ENCODE measurements at places on chromosomes 6 and 20.

GRCh38 chr6:24710519-24711303 is 8.2 kb downstream of the C6orf62 start:
- DNase-seq, result no peak

GRCh38 chr6:142746524-142746923 is 198.5 kb downstream of the HIVEP2 start:
- peak; percentile 39 for DNase-seq

- peak; percentile 3 for DNase-seq
Measured at GRCh38 chr6:159221486-159222170, 52.4 kb downstream of the FNDC1 start.

DNA sequence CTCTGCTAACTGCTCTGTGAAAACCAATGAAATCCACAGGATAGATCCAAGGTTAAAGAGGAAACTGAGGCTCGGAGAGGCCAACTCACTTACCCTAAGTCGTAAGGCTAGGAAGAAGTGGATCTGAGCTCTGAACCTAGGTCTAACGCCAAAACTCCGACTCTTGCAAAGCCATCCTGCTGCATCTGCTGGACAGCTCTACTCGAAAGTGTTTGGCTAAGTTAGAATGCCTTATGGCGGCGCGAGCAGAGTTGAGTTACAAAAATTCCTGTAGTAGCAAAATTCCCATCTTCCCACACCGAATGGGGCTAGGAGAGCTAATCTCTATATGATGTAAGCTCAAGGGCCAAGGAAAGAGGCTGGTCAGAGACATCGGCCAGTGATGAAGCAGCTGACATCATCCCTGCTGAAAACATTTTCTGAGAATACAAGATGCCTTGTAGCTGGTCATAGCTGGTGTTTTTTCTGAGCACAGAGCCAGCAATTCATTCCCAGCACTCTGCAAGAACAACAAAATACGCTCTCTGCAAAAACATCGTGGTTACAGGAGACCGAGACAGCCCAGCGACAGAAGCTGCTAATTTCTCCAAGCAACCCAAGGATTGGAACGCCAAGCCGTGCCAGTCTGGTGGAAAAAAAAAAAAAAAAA is 1.8 kb downstream of the SPATA2 start:
- no peak for DNase-seq

- DNase-seq, result no peak
Measured at GRCh38 chr6:9458424-9458823, 956.5 kb downstream of the TFAP2A start.

DNA sequence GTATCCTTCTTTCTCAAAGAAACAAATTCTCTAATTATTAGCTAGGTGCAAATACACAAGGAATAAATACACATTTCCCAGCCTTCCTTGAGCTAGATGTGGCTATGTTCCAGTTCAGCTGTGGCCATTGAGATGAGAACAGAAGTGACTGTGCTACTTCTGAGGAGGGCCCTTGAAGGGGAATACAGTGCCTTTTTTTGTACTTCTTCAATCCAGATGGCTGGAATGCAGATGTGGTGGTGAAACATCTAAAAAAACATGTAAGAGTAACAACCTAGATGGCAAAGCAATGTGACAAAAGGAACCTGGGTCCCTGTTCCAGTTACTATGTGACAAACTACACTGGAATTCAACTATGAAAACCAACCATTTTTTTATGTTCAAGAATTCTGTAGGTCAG is 115.4 kb upstream of the DST start:
- DNase-seq, result no peak

GRCh38 chr20:31856516-31856915 is 11.1 kb upstream of the FOXS1 start:
- DNase-seq, result no peak

DNA sequence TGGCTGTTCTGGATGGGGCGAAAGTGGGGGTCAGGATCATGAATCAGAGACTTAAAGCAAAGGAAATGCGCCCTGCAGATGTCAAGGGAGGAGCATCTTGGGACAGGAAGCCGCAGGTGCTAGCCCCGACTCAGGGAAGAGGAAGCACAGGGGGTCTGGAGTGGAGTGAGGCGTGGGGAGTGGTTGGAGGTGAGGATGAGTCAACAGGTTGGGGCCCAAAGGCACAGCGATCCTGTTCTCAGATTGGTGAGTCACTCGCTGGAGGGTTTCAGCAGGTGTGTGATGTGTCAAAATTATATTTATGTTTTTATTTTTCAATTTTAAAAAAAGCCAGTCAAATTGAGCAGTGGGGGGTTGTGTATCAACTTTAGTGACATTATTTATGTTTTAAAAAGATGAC is 19.0 kb downstream of the PACSIN1 start:
- no peak for DNase-seq

GRCh38 chr6:36381502-36382389 is 5.7 kb downstream of the ETV7 start:
- no peak for DNase-seq

GRCh38 chr6:137489046-137490005 is 4.9 kb downstream of the OLIG3 start:
- DNase-seq, result no peak

GRCh38 chr6:156416391-156416790 is 360.8 kb upstream of the ARID1B start:
- DNase-seq, result no peak

DNA sequence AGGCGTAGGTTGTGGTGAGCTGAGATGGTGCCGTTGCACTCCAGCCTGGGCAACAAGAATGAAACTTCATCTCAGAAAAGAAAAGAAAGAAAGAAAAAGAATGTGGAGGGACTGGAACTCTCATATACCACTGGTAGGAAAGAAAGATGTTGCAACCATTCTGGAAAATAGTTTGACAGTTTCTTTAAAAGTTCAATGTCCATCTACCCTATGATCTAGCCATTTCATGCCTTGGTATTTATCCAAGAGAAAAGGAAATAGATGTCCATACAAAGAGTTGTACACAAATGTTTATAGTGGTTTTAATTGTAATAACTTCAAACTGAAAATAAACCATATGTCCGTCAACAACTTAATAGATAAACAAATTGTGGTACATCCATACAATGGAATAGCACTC is 190.1 kb upstream of the ZNF217 start:
- DNase-seq, result no peak

GRCh38 chr6:27830212-27830599 is 82.0 kb downstream of the OR2B2 start:
- DNase-seq, result no peak

DNA sequence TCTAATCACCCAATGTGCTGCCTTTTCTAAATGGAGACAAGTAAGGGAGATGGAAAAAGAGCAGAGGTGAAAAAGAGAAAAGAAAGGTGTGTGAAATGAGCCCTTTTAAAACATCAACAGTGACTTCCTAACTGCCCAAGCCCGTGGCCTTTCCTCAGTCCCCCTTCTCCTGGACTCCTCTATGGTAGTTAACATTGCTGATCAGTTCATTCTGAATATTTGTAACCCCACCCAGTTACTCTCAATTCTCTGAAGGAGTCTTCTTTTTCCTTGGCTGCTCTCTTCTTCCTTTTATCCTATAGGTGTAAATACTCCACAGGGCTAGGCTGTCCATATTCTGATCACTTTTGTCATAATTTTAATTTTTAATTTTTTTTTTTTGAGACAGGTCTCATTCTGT is 27.1 kb downstream of the TAF11 start:
- DNase-seq, result no peak

DNA sequence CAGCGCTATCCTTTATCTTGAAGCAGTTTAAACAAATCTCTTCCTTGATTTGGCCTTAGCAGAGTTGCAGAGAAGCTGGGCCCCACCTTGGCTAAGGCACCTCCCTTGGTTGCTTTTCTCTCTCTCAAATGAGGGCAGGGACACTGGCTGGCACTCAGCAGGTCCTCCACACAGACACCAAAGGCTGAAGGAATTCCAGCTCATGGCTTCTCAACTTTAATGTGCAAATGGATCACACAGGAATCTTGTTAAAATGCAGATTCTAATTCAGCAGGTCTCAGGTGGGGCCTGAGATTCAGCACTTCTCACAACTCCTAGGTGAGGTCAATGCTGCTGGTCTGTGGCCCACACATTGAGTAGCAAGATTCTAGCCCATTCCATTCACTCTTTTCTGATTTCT is 25.7 kb downstream of the RIMS4 start:
- DNase-seq, result no peak

- no peak for DNase-seq
Measured at GRCh38 chr6:1383729-1384548, 5.4 kb upstream of the FOXF2 start.

DNA sequence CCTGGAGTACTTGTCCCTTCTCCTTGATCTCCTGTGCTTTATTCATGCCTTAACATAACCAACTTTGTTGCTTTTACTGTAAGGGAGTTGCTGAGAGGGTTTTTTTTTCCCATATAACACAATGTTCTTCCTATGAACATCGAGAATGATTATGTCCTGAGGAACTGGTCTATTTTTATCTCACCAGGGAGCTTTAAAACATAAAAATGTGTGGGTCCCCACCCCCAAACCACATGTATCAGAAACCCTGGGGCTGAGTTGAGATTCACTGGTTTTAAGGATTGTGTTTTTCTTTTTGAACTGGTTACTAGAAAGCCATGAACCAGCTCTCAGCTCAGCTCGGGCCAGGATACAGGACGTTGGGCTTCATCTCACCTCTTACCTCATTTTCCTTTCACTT is 118.5 kb upstream of the JAG1 start:
- no peak for DNase-seq

DNA sequence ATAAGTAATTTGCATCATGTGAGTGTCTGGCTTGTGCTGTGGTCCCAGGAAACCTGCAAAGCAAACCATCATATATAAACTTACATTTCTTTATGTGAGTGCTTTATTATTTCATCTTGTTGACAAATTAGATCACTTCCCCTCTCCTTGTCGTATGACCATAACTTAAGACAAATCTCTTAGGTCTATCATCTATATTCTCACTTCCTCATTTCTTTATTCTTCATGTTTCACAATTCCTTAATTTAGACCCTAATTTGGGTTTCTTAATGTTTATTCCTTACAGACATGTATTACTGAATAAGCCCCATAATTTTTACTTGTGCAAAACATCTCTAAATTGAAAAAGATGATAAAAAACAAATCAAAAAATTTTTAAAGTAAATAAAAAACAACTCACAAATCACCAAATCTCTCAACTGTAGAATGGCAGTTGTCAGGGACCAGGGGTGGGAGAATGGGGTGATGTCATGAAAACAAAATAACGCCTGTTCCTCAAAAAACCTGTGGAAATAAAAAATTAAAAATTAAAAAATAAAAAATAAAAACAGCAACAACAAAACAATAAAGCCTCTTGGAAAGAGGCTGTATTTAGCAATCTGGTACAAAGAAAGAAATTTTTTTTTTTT is 49.5 kb upstream of the FBXO30 start:
- DNase-seq, result peak; percentile 52

GRCh38 chr20:60630609-60631008 is 621.5 kb upstream of the CDH4 start:
- no peak for DNase-seq

DNA sequence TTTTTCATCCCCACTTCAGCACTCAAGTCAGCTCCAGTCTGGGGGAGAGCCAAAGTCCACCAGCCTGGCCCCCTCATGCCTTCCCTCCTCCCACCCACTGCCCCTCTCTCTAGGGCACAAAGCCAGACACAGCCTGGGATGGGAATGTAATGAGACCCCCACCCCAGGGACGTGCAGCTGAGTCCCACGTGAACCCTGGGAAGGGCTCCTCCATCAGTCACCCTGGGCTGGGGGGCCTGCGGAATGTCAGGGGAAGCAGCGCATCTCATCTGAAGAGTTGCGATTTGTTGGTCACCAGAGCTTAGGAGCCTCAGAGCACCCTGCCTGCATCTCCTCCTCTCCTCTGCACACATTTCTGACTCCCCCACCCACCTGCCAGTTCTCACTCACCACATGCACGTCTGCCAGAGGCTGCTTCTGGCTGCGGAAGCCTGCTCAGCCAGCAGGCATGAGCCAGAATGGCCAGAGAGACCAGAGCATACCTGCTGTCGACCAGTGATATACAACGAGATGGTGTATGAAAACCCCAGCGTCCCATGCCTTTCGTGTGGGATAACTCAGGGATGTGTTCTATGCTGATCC is 167.1 kb upstream of the TOP1 start:
- no peak for DNase-seq

DNA sequence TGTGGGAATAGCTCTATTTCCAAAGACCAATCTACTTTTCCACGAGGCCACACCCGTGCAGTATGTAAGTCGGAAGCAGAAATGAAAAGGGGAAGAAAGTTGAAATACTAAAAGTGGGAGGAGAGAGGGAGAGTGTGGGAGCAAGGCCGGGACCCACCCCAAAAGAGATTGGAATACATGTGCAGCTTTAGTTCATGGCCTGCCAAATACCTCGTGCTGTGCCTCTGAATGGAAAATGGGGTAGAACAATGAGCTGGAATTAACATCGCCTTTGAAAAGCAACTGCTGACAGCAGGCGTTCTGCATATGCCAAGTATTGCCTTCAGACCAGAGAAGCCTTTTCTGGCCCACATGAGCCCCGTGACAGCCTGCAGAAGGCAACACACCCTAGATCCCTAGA is 155.6 kb downstream of the CD83 start:
- peak; percentile 46 for DNase-seq

DNA sequence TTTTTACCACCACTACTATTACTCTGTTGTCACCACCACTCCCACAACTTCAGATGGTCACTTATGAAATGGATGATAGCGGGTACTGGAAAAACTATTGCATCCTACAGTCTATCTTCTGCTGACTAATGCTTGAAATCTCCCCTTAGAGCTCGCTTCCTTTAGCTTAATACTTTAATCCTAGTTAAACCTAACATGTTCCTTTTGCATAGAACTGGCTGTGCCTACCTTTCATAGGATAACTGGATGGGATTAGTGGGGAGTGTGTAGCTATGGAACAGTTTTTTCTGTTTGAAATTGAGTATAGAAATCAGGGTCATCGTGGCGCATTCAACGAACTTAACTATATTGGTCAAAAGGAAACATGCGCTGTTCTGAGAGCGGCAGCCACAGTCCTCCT is 294.7 kb downstream of the FARS2 start:
- no peak for DNase-seq

DNA sequence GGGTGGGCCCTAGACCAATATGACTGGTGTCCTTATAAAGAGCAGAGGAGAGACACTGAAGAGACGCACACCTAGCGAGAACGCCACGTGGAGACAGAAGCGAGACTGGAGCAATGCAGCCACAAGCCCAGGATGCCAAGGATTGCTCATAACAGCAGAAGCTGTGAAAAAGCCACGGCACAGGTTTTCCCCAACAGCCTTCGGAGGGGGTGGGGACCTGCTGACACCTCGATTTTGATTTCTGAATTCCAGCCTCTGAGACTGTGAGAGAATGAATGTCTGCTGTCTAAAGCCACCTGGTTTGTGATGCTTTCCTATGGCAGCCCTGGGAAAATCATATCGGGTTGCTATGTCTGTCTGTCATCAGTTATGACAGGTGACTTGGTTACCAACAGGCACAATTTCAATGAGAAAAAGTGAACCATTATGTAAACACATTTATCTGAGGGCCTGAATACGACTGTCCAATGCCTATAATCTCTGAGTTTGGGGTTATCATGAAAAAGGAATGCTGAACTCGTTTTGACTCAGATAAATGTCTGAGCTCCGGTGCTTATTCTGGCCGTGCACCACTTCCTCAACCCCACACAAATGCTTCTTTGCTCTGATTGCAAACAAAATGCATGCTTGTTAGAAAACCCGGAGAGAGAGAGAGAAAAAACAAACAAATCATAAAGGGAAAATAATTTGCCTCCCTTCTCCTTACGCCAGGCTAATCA is 769.7 kb downstream of the PTPRT start:
- DNase-seq, result no peak
